Body of pancreas (tissue), 4 donors: ENCODE measurements at places on chromosomes 13 and 19. TPM values are rescaled to one million over a fixed set of nuclear protein-coding genes. Genes with fewer than 3 reads are reported as not detected.

GRCh38 chr13:32960626-32961025 is 55.6 kb upstream of the KL start:
- DNase-seq = no peak

GRCh38 chr13:59623206-59623915 is 540.4 kb downstream of the DIAPH3 start:
- no peak for DNase-seq

GRCh38 chr19:31598730-31599238 is 249.5 kb upstream of the TSHZ3 start:
- no peak for DNase-seq

GRCh38 chr13:95267662-95268342 is 33.4 kb downstream of the ABCC4 start:
- no peak for DNase-seq

GRCh38 chr19:32881766-32882165 is 12.2 kb upstream of the SLC7A9 start:
- no peak for DNase-seq

- no peak for DNase-seq
Measured at GRCh38 chr13:28313579-28313978, 175.2 kb downstream of the PAN3 start.

DNA sequence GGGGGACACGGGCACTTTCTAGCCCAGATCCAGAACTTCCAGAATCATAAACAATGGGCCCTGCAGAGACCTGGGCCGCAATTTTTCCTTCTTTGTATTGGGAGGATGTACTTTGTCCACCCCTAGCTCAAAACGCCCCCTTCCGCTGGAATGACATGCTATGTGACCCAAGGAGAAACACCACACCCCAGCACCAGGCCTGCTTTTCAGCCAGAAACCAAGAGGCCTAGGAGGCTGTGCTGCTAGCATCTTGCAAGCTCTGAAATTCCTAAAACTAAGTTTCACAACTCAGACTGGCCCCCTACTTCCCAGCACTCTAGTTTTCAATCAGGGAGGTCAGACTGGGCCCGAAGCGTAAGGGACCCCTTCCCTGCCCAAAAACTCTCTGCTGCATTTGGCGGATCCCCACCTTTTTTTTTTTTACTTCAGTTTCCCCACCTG is 538 bp downstream of the LSM4 start:
- no peak for DNase-seq

DNA sequence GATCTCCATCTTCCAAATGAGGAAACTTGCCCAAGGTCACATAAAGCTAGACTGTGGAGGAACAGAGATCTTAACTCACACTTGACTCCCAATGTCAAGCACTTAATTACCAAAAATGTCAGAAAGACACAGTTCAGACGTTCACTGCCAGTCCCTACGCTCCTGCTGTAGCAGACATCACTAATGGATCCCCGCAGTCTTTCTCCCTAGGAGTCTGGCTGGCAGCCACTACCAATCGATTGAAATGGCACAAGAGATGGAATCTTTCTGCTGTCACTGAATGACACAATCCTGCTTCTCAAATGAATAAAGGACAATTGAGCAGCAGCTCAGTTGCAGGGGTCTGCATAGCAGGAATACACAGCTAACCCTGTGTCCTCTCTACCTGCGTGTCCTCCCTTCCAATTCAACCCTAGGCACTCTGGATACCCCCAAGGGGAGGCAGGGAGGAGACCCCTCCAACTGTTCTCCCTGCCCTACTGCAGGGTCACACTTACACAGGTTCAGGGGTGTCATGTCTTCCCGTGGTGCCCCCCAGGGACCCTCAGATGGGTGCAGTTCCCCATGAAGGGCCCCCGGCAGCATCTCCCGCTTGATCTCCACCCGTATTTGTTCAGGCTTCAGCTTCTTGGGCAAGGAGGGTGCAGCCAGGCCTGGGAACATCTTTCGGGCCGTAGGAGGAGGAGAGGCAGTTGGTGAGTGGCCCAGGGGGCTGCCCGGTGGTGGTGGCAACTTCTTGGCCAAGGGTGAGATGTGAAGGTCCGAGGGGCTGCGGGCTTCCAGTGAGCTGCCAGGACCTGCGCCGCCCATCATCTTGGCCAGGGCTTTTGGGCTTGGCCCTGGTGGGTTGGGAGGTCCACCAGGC is 7.9 kb upstream of the AKAP8L start:
- DNase-seq = no peak

GRCh38 chr13:105353654-105354053 is 1181.8 kb downstream of the EFNB2 start:
- no peak for DNase-seq

- no peak for DNase-seq
Measured at GRCh38 chr19:4260613-4261191, 13.8 kb downstream of the YJU2 start.

TTC9B gene
- not detected for total RNA-seq

MUC16 gene
- 0.52 TPM for total RNA-seq

IGSF23 gene
- total RNA-seq = 3.1 TPM

LYL1 gene
- 6.9 TPM for total RNA-seq

DZIP1 gene
- total RNA-seq = 17.5 TPM

CGB3 gene
- total RNA-seq = not detected
